Frontal cortex (tissue), 4 donors: ENCODE measurements at places on chromosomes 1 and 21.

DNA sequence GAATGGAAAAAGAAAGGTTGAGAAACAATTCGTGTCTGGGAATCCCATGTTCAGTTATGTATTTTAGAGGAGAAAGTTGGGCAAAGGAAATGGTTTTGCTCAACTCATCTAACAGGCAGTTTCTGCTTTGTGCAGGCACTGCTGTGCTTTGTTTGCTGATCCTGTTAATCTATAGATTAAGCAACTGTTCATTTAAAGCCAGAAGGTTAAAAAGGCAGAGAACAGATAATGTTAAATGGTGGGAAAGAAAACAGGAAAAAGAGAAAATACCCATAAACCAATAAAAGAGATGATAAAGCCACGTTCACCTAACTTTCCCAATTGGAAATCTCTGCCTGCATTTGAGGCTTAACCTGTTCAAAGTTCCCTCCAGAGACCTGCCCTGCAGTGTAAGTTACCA, 70.0 kb downstream of the APP start:
- no peak for DNase-seq

DNA sequence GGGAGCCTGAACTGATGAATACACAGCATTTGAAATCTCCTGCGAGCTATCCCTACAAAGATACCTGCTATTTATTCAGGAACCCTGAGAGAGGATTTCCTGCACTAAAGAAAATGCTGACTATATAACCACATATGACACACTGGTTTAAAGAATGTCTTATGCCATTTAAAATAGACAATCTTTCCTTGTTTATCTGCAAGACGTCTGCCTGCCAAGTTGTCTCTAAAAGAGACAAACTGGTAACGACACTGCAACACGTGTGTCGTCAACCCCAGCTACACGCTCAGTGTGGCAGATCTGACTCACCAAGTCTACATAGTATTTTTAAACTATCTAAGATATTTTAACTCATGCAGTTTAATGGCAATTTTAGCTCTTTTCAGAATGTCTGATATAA, 42.7 kb downstream of the APP start:
- DNase-seq = no peak

DNA sequence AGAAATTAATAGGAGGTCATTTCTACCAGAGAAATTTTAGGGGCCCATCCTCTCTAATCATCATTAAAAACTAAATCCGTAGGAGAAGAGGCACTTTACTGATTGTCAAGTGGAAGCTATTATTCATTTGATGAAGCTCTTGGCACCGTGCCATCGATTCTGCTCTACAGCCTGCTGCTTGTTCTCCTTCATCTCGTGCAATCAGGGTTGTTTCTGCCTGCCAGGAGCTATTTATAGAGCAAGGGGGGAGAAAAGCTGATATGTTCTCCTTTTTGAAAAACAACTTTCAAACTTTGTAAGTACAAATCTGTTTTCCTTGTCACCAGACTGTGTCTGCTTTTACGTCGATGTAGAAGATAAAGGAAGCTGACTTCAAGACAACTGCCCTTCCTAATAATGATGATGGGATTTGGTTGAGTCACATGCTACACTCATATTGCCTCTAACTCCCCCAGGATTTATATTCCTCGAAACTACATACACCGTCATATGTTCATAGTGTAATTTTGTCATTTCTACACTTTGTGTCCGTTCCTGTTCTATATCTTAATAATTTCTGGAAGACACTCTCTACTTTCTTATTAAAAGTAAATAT, 169.6 kb upstream of the LHX8 start:
- peak; percentile 7 for DNase-seq

- DNase-seq = no peak
Measured at GRCh38 chr1:70762386-70762785, 285.2 kb downstream of the PTGER3 start.

DNA sequence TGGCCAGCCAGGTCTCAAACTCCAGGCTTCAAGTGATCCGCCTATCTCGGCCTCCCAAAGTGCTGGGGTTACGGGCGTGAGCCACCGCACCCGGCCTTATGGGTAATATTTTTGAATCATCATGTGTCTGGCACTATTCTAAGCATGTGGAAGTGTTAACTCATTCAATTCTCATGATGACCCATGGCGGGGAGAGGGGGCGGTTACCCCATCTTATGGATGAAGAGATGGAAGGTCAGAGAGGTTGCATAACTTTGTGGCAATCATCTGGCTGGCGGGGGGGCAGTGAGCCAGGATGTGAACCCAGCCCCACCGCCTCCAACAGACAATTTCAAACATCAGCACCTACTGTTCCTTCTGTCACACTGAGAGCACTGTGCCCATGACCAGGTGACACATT, 11.5 kb upstream of the TAS1R2 start:
- DNase-seq = no peak

DNA sequence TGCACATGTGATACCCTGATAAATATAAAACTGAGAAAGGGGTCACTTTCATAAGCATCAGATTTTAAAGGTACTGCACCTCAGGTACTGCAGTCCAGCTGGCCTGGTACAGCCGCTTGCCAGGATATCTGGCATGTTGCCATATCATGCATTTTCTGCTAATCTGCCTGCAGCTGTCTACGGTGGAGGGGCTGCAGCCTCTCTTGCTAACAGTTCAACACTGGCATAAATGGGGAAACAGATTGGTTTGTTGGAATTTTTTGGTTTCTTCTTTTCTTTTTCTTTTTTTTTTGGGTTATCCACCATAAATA, 71.5 kb downstream of the MIS18A start:
- DNase-seq = no peak

DNA sequence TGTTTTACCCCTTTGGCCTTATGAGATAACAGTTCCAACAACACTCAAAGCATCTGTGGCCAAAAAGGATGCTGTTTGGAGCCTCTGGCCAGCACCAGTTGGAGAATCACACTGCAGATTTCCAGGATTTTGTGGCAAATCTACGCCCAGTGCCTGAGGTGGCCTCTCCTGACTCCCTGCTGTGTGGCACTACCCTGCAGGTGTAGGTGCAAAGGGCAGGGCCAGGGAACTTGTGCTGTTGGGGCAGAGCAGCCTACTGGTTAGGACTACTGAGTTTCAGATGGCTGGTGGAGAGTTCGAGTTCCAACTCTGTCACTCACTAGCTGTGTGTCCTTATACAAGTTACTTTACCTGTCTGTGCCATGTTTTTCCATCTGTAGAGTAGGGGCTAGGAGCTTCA, 170.5 kb downstream of the PTPRU start:
- DNase-seq = no peak

GRCh38 chr1:998995-999724, 737 bp downstream of the HES4 start:
- no peak for DNase-seq

- no peak for DNase-seq
Measured at GRCh38 chr1:71828431-71829012, 453.8 kb downstream of the NEGR1 start.

GRCh38 chr1:203486618-203487370, 7.2 kb upstream of the OPTC start:
- no peak for DNase-seq
